Right forelimb (tissue), 1 donor: ENCODE measurements at places on chromosomes 5 and 9.

DNA sequence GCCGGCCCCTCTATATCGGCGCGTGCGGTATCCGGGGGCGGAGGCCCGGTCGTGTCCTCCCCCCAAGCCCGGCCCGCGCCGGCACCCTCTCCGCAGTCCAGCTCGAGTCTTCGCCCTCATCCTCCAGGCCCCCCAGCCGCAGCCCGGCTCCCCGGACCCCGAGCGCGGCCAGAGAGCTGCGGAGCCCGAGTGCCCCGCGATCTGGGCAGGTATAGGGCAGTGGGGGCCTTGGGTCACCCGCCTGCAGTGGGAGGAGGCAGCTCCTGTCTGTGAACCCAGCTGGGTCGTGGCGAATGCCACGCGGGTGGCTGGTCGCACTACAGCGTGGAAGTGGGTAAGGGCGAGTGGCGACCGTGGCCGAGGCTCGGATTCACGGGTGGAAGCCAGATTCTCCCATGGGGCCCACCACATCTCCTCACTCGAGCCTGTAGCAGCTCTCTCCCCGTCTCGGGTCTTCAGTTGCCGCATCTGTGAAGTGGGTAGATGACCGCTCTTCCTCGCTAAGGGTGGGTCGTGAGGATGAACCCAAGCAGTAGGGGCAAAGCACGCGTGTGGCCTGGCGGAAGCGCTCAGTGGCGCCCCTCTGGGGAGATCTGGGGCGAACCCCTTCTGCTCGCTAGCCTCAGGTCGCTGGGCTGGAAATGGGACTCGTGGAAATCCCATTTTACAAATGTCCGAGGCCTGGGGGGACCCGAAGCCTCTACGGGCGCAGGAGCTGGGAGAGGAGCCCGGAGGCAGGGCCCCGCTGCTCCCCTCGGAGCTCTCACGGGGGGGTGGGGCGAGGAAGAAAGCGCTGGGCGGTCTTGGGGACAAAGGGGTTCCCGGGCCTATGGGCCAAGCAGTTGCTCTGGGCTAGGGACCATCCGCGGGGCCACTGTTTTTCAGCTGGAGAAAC is 1.9 kb downstream of the NR5A1 start:
- no peak for DNase-seq

DNA sequence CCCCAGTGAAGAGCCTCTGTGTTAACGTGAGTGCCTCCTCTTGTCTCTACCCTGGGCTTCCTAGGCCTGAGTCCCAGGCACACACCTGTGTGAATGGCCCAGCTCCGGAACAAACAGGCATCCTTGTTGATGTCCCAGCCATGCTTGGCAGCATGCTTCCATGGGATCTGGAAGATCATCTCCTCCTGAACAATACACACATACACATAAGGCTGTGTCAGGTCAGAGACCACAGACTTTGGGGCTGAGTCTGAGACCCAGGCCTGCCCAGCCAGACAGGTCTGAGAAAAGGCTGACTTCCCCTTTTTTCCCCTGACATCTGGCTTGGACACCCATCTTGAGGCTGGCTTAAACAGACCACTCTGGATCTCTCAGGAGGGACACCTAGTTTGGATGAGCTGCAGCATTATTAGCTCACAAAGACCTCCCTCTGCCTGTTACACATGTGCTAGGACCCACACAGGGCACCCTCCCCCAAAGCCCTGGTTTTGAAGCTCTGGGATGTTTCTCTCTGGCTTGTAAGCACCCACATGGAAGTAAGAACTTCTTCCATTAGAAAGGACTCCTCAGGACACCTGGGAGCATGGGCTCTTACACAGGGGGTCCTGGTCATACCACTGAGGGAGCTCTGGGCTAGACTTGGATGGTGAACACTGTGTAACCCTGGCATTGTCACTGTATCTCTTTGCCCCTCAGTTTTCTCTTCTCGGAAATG is 2.6 kb downstream of the IRF1 start:
- peak; percentile 21 for DNase-seq

- no peak for DNase-seq
These were observed 899 bp upstream of the SHC3 start for GRCh38 chr9:89179540-89179894.

GRCh38 chr5:32500181-32500580 is 55.6 kb upstream of the ZFR start:
- no peak for DNase-seq

DNA sequence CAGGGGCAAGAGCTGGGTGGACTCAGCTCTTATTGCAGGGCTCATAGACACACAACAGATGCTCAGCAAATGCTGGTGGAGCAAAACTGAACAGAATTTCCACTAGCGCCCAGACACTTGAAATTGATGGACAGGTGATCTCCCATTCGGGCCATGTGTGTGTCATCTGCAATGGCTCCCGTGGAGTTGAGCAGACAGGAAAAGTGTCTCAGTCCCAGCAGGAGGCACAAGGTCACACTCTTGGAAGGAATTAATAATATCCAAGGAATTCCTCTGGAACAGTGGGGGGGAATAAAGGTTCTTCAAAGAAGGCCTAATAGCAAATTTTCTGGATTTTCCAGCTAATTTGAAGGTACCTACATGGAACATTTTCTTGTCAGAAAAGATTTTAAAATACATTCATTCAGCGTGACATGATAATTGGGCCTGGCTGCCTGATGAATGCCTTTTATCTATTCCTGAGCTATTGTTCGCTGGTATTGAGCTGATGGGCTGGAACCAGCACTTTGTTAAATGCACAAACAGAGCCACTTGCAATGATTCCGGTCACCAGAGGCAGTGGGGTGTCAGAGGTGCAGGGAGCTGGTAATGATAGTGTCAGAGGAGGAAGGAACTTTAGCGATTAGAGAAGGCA is 31.5 kb upstream of the ALDH1B1 start:
- DNase-seq, result no peak

DNA sequence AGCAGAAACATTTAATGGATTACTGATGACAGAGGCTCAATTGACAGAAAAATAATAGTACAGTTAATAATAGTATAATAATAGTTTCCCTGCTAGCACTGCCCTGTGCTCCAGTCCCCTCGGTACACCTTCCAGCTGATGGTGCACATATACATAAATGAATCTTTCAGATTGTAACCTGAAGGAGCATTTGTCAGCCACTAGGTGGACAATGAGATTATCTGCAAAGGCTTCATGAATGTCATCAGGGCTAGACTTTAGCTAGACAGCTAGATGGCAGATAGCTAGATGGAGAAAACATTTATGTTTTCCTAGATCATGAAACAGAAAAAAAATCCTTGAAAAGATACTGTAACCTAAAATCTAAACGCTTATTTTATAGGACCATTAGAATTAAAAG is 304.4 kb upstream of the SMC2 start:
- DNase-seq, result no peak

GRCh38 chr9:128416014-128416413 is 4.6 kb upstream of the CERCAM start:
- DNase-seq, result no peak

DNA sequence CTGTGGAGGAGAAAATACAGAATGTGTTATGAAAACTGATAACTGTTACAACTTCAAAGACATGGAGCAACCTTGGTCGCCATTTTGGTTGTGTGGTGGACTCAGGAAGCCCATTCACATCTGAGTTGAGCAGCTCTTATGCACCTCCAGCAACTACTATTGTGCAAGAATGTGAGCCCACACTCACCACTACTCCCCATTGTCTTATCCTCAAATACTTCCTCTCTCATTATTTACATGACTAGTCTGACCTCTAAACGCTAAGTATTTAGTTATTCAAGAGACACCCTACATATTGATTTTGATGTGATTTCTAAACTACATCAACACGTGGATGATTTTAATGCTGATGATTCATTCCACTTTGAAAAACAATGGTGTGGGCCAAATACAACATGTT is 516.6 kb upstream of the CLINT1 start:
- no peak for DNase-seq

DNA sequence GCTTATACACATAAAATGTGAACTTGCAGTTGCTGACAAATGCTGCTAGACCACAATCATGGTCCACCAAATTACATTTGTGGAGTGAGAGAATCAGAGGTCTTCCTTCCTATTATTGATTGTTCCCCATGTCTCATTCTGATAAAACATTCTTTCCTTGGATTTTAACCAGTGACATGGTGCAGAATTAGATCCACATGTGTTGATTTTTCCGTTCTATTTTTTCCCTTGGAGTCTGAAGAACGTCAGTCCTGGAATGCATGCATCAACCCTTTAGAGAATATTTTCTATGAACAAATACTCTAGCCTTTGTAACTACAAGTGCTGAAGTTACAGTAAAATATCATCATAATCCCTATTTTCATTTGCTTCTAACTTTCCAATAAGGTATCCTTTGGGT is 170.7 kb upstream of the SPRY4 start:
- no peak for DNase-seq
